Activated T-helper 2 cell treated with anti-CD3 and anti-CD28 coated beads, Interferon-gamma antibody, Interleukin-2, Interleukin-4, amounts not matched to agents 10 μg/mL and 5 μg/mL and 100 μg/mL, durations not matched to agents 14 hours and 24 hours and 36 hours (primary cell): ENCODE measurements at places on chromosomes 16 and 17. TPM values are rescaled to one million over a fixed set of nuclear protein-coding genes. Genes with fewer than 3 reads are reported as not detected.

DNA sequence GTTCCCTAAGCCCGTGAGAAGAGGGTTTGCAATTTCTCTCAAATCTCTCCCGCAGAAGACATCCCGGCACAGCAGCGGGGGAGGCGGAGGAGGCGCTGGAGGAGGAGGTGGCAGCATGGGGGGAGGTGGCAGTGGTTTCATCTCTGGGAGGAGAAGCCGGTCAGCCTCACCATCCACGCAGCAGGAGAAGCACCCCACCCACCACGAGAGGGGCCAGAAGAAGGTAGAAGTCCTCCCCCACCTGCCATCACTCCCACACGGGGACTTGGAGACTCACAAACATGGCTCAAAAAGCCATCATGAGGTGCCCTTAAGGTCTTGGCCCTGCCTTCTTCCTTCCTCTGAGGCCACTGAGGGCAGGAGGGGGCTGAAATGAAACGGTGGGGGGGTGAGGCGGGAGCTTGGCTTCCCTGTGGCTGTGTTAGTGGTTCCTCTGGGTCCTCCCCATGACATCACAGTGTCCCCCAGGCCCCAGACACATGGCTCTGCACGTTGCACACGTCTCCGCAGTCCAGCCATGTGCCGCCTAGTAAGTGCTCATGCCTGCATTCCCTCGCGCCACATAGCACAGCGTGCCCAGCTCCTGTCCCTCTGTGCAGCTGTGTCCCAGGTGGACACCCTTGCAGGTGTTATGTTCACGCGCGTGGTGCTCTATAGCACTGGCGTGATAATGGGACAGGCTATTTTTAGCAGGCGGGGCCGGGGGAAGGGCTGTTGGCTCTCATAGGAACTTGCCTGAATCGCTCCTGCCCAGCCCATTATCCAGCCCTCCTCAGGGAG is 6.9 kb downstream of the MLLT6 start:
- peaks cover 89% of the 10 kb centered on the region for H3K36me3 ChIP-seq
- H3K27me3 ChIP-seq, result no peaks in the 10 kb centered on the region
- H3K27ac ChIP-seq, result no peak overlapping the region
- no peak overlapping the region for H3K4me3 ChIP-seq

DNA sequence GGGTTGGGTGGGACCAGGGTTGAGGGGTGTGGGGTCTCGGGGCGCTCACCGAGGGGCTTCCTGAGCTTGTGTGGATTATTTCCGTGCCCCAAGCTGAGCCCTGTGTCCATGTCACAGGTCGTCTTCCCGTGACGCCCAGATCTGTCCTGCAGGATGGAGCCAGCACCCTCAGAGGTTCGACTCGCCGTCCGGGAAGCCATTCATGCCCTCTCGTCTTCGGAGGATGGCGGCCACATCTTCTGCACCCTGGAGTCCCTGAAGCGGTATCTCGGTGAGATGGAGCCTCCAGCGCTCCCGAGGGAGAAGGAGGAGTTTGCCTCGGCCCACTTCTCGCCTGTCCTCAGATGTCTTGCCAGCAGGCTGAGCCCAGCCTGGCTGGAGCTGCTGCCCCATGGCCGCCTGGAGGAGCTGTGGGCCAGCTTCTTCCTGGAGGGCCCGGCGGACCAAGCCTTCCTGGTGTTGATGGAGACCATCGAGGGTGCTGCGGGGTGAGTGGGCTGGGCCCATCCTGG is 1.0 kb downstream of the TELO2 start:
- H3K4me1 ChIP-seq, result peaks cover 10% of the 10 kb centered on the region
- no peak overlapping the region for H3K27ac ChIP-seq
- peaks cover 13% of the 10 kb centered on the region for H3K36me3 ChIP-seq

- H3K36me3 ChIP-seq, result peaks cover 15% of the 10 kb centered on the region
- no peak overlapping the region for H3K4me3 ChIP-seq
- no peak for DNase-seq
- H3K4me1 ChIP-seq, result peaks cover 17% of the 10 kb centered on the region
- H3K27me3 ChIP-seq, result no peaks in the 10 kb centered on the region
Measured at GRCh38 chr17:5325851-5326250, 43.8 kb downstream of the RABEP1 start.

GRCh38 chr17:57269598-57270255 is 13.4 kb downstream of the MSI2 start:
- peaks cover 24% of the 10 kb centered on the region for H3K4me1 ChIP-seq
- no peak overlapping the region for H3K4me3 ChIP-seq
- DNase-seq, result no peak

- no peaks in the 10 kb centered on the region for H3K4me1 ChIP-seq
- no peaks in the 10 kb centered on the region for H3K36me3 ChIP-seq
- H3K4me3 ChIP-seq, result no peak overlapping the region
- no peak for DNase-seq
- peaks cover 24% of the 10 kb centered on the region for H3K27me3 ChIP-seq
Measured at GRCh38 chr17:46776298-46777005, 42.0 kb downstream of the WNT3 start.

DNA sequence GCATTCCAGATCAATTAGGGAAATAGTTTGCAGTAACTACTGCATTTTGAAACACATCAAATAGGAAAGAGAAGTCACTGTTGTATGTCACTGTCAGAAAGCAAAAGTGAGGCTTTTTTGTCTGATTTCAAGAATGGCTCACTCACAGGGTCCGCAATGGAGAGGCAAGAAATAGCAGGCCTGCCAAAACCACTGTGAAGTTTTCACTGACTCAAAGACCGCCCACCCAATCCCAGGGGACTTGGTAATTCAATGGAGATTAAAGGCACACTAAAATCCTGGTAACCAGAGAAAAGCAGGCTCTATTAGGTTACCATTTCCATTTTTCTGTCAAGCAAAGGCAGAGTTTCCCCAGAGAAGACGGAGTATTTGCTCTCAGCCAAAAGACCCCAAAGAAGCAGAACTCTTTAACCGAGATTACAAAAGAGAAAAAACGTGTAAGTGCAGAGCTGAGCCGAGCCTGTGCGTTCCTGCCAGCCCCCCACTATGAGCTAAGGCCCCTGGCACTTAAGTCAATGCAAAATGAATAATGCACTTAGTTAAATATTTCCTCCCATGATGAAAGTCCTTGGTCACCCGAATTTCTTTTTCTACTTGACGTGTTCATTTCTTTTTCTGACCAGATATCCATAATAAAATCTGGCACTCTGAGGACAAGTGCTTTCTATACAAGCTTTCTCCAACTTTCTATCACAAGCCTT is 57.0 kb downstream of the FOXL1 start:
- DNase-seq, result no peak
- H3K4me1 ChIP-seq, result peaks cover 9% of the 10 kb centered on the region
- no peak overlapping the region for H3K4me3 ChIP-seq
- H3K36me3 ChIP-seq, result no peaks in the 10 kb centered on the region

PRSS27 gene
- total RNA-seq, result 1.8 and 2.1 TPM in 2 replicates

DNAH17 gene
- total RNA-seq, result 0.11 and 0.30 TPM in 2 replicates

NAE1 gene
- total RNA-seq, result 123 and 125 TPM in 2 replicates

DYNLL2 gene
- 33.3 and 33.6 TPM in 2 replicates for total RNA-seq
